ENCODE measurements at places on chromosomes 12 and 14.
A peak's percentile ranks its signal among the peaks of the same experiment; 100 is the strongest.

GRCh38 chr14:78610994-78611393 lies 440.8 kb downstream of the NRXN3 start:
- DNase-seq: no peak

GRCh38 chr12:51850965-51851299 lies 2.4 kb upstream of the FIGNL2 start:
- DNase-seq: no peak

DNA sequence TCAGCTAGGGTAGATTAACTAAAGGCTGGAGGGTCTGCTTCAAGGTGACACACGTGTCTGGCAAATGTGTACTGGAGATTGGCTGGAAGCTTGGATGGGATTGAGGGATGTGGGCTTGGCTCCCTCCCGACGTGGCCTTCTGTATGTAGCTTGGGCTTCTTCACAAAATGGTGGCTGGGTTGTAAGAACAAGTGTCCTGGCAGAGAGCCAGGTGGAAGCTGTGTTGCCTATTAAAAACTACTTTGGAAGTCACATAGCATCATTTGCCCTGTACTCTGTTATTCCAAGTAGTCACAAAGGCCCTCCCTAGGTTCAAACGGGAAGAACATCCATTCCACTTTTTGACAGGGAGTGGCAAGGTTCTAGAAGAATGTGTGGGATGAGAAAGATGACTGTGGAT lies 174.1 kb upstream of the PRICKLE1 start:
- no peak for DNase-seq

- DNase-seq: no peak
These were observed 37.1 kb downstream of the TBX5 start for GRCh38 chr12:114368685-114369452.

- peak; percentile 72 for DNase-seq
These were observed 8.5 kb upstream of the CFL2 start for GRCh38 chr14:34722723-34723545.

DNA sequence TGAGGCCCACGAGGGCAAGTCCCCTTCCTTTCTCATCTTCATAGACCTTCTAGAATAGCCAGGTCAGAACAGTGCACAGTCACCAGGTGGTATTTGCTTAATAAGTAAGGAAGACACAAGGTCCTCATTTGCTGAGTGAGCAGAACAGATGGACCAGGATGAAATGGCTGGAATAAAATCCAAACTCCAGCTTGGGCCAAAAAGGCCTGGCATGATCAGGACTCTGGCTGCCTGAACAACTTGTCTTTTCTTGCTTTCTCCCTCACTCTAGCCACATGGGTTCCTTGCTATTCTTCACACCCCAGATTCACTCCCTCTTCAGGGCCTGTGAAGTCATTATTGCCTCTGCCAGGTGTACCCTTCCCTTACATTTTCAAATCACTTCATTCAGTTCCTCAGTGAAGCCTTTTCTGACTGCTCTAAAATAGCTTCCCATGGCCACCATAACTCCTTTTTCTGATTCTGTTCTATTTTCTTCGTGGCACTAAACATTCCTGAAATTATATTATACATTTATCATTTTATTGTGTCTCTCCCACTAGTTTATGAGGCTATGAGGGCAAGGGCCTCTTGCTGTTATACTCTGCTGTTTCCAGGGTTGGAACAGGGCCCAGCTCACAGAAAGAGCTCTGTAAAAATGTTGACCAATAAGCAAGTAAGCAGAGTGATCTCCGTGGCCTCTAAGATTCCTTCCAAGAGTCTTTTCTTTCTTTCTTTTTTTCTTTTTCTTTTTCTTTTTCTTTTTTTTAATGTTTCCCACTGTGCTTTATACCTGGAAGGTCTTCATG lies 150.8 kb downstream of the TTC8 start:
- DNase-seq: no peak

DNA sequence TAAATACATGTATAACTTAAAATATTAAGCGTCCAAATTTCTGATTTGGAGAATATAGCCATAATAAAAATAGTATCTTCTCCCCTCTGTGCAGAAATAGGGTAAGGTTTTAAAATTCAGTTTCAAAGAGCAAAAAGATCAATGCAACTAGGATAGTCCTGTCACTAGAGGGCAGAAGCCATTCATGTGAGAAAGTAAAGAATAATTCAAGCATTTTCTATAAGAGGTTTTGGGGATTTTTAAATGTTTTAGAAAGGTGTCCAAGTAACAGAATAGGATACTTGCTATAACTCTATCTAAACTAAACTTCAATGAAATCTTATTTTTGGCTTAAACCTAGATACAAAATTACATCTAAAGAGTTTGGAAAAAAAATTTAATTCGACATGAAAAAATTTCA lies 50.3 kb downstream of the ADAMTS20 start:
- peak; percentile 54 for DNase-seq

GRCh38 chr14:100660882-100661635 lies 65.6 kb upstream of the DLK1 start:
- no peak for DNase-seq

DNA sequence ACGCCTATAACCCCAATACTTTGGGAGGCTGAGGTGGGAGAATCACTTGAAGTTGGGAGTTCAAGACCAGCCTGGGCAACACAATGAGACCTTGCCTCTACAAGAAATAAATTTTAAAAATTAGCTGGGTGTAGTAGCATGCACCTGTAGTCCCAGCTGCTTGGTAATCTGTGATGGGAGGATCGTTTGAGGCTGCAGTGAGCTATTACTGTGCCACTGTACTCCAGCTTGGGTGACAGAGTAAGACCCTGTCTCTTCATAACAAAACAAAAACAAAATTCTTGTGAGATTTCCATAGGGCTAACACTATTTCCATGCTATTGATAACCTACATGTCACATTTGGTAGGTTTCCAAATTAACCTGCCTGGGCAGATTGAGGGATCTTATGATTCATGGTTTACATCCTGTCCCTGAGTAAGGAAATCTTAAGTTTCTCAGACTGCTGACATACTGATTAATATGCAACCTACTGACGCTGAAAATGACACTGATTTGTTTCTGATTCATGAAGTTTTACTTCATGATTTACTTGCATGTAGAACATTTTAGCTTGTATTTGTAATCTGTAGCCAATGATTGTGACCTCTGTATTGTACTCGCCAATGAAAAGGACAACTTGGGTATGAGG lies 15.9 kb downstream of the ATP6V1D start:
- peak; percentile 44 for DNase-seq

Data from cardiac fibroblast (primary cell).